GM18507 (cell line): ENCODE measurements at places on chromosomes 3 and 15.

DNA sequence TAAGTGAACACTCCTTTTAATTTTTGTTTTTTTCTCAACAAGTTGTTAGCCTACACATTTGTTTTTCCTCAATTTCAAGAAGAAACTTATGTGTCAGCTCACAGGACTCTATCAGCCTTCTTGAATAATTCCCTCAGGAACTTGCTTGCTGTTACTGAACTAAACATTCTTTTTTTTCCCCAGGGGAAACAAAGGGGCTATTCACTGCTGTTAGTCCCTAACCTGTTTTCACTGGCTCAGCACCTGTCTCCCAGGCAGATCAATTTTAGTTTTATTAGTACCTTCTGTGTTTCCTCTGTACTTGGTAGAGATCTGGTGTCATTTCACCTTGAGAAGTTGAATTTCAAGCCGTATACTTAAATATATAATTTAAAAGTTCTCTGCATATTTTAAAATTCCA is 644.6 kb downstream of the CADM2 start:
- no peak for DNase-seq

- peak; percentile 55 for DNase-seq
Observed at GRCh38 chr3:4350789-4351163, 47.6 kb downstream of the SETMAR start.

- DNase-seq: no peak
Observed at GRCh38 chr15:78449220-78449999, 11.4 kb downstream of the IREB2 start.

DNA sequence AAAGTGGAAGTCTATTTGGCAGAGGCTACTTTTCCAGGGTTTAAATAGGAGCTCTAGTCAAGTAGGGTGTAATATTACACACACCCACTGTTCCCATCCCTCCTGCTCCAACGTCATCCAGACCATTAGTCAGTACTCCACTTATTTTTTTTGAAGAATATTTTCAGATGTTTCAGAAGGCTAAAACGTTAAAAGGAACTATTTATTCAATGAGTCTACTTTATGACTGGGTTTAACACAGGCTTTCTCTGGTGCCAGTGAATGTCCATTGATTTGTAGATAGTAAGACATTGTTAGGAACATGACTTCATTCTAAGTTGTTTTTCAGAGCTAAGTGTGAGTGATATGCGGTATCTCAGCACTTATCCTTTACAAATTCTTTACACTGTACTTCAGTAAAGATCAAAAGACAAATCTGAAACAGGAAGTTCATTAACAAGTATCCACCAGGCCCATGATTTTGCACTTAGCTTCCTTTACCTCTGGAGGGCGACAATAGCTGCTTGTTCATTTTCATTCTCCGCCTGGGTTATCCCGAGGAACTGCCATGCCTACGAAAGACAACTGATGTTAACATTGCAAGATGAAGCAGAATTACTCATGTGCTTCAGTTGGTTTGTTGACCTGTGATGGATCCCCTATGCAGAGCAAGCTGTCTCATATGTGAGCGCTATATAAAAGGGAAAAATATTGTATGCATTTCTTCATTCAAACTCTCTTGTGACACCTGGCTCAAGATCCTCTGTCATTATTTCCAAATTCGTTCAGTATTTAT is 158.7 kb downstream of the USP13 start:
- DNase-seq: peak; percentile 2

DNA sequence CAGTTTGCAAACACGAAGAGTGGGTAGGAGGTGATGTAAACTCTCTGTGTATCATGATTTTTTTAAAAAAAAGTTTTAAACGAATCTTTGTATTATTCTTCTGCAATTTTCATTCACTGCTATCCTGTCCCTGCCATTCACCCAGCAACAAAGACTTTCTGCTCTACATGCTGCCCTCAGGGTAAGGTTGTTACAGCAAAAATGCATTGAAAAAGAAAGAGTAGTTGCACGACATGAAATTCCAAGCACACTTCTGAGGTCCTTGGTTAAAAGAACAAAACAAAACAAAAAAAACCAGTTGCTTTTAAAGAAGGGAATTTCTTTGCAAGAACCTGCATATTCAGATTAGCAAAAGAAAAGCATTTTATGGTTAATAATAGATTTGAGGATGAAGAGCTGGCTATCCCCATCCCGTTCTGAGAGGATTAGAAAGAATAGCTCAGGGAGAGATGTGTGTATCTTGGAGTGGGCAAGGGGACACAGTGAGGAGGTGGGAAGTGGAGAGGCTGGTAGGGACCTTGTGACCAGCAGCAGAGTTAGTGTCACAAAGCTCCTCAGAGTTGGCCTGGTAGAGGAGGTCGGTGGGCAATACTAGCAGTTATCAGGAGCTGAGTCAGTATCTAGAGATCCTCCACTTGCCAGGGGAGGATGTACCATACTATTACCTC is 290.8 kb downstream of the NEK10 start:
- no peak for DNase-seq

DNA sequence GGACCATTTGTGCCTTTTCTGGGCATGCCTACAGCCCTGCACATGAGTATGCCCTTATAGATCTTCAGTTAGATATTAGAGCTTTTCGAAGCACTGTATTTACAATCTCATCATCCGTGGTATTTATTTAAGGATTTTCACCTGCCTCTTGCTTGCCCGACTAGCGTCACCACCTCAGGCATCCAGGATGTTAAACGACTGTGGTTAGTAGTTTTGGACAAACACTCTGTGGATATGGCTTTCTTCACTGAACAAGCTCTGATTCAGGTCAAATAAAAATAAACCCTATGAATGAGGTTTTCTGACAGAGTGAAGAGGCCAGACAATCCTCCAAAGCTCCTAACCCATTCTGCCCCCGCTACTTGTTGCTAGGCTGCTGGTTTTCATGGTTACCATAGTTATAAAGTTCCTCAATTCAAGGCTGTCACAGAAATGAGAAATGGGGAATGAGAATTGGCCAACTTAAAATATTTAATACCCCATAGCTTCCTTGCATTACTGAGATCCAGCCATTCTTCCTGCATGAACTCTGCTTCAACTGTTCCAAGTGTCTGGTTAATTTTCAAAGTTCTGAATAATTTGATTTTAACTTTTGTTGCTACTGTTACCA is 440.1 kb downstream of the GABRG3 start:
- DNase-seq: no peak

GRCh38 chr3:177201700-177202397 is 4.6 kb upstream of the TBL1XR1 start:
- DNase-seq: peak; percentile 58

DNA sequence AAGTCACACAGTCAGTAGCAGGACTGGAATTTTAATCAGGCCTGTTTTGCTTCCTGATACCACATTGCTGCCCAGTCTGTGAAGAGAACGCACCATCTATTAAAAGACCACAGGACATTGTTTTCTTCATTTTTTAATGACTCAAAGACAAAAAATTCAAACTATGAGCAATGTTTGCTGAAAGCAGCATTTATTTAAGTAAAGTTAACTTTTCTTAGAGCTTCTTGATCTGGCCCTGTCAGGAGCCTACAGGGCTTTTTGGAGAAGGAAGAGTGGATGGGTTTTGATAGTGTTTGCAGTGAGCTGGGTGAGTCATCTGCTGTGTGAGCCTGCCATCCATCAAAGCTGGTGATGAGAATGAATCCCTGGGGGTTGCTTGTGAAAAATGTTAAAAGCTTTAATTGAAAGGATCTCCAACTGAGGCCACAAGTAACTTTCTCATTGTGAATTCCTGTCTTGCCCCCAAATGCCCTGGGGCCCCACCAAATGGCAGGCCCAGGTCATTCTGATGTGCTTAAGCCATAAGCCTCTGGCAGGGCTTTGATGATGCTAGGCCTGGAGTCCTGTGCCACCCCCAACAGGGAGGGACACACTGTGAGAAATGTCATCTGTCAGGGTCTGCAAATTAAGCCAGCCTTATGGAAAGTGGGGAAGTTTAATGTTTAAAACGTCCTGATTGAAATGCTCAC is 136.2 kb upstream of the PFN2 start:
- no peak for DNase-seq

GRCh38 chr3:111635403-111635802 is 40.3 kb upstream of the ZBED2 start:
- DNase-seq: no peak
